Urinary bladder (tissue), 4 donors: ENCODE measurements at places on chromosomes 7 and 10. TPM values are rescaled to one million over a fixed set of nuclear protein-coding genes. Genes with fewer than 3 reads are reported as not detected.

- no peak for DNase-seq
These were observed 32.4 kb upstream of the MTPN start for GRCh38 chr7:136009488-136010079.

DNA sequence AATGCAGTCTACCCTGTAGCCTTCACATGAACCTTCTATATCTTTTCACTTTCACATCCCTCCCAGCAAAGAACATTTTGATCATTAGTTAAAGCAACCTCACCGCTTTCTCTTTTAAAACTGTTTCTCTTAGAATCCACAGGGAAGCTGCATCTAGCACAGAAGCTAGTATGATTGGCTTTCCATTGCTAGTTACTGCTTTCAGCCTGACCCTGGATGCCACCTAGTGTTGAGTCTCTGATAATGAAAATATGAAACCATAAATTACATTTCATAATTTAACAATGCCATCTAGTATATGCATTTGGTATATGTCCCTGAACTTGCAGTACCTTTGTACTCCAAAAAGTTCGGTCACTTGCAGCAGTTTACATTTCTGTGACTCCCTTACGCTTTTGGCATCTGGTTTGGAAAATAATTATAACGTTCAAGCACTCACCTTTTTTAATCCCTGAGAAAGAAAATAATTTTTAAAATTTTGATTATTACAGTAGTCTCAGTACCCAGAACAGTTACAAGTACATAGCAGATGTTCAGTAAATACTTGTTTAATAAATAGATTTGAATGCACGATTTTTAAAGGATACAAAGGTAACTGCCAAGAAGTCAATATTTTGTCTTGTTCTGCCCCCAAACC, 22.7 kb downstream of the CISD1 start:
- no peak for DNase-seq

DNA sequence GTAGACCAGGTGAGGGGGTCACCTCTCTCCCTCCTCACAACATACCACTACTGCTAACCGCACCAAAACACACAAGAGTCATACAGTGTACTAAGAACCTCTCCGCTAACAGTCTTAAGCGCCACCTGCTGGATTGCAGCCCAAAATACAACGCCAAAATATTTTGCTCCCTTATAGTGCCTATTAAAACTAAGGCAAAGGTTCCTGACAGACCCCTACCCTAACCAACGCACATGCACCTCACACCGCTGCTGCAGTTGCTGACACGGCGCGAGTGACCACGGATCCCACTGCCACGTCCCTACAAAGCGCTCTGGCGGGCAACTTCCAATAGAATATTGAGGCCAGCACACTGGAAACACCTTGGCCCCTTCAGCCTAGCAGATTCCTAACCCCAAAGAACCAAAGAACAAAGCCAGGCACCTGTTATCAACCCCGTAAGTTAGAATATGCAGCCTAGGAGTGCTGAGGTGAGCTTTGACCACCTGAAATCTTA, 563.6 kb upstream of the SEMA3D start:
- DNase-seq = no peak

TDRD1 gene
- total RNA-seq = 0.53 TPM

CH25H gene
- total RNA-seq = 1.1 TPM

GRCh38 chr7:100589341-100589947, 3.3 kb downstream of the FBXO24 start:
- no peak for DNase-seq

GRCh38 chr10:79182781-79183467, 114.2 kb downstream of the ZMIZ1 start:
- DNase-seq = no peak

C10orf120 gene
- not detected for total RNA-seq

UPK3B gene
- 23.6 TPM for total RNA-seq

DNA sequence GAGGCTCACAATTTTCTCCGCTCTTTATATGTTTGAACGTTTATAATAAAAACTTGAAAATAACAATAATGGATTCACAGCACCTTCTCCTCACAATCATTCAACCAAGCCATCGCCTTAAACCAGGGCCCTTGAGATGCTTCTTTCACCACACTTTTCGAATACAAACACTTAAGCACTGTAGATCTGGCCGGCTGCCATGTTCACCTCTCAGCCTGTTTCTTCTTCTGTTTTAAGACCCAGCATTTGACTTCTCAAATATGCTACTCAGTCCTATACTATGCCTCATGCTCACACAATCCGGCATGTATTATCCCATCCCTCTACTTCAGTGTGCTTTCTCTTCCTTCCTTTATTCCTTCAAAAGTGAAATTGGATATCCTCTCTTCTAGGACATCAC, 280.6 kb downstream of the TFEC start:
- no peak for DNase-seq

BMI1 gene
- 60.1 TPM for total RNA-seq

DNA sequence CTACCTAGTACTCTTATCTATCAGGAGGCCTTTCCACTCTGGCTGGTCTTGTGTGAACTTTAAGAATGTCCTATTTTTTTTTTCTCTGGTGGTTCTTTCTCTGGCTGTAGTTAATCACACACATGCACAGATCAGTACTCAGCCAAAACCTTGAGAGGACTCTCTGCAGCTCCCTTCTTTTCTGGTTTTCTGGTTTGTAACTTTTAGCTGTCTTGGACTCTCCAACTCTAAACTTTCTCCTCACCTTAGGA, 54.9 kb upstream of the HELLS start:
- no peak for DNase-seq

DNA sequence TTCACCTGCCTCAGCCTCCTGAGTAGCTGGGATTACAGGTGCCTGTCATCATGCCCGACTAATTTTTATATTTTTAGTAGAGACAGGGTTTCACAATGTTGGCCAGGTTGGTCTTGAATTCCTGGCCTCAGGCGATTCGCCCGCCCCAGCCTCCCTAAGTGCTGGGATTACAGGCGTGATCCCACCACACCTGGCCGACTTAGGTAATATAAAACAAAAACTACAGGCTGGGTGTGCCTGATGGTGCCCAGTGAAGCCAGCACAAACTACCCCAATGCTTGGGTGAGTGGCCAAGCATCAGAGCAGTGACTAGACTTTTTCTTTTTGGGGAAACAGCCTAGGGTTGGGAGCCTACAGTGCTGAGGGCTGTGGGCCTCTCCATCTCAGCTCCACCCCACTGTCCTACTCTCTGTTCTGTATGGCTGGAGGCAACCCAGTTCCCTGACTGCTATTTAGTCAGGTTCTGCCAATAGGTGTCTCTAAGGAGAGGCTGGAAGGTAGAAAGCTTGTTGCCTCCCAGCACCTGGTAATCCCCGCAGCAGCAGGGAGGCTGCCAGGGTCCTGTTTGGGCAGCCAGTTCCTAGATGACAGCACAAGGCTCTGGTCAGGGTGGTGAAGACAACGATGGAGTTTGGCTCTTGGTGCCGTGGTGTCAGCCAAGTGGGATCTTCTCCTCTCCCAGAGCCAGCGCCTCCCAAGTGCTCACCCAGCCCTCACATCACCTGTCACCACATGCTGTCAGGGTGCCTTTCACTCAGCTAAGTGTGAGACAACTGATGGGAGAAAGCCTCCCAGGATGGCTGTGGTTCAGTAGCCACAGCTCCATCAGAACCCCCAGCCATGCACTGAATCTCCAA, 10.4 kb upstream of the NACAD start:
- no peak for DNase-seq

DNA sequence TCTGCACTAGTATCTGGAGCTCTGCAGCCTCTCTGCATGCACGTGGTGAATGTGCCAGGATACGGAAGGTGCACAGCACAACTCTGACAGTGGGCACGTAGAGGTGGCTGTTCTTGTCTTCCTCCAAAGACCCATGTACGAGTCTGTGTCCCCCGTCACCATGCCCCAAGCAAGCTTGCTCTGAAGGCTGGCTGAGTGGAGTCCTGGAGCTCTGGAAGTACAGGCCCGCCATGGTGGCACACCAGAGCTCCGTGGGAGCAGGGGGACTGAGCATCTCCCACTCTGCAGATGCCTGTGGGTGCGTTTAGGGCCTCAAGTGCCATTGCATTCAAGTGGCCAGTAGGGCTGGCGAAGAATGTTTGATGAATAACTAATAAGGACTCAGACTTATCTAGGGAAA, 17.1 kb downstream of the BCCIP start:
- DNase-seq = no peak

NUTM2A gene
- 0.69 TPM for total RNA-seq

- DNase-seq = no peak
These were observed 20.8 kb upstream of the OR2A5 start for GRCh38 chr7:144027974-144028373.

- DNase-seq = no peak
These were observed 38.3 kb downstream of the LYZL2 start for GRCh38 chr10:30591249-30591670.

GRCh38 chr7:124208642-124209041, 175.8 kb upstream of the TMEM229A start:
- DNase-seq = no peak

- DNase-seq = no peak
These were observed 214.8 kb downstream of the LRRTM3 start for GRCh38 chr10:67140641-67141040.

NKX1-2 gene
- not detected for total RNA-seq

SFRP5 gene
- total RNA-seq = 1.1 TPM

- no peak for DNase-seq
These were observed 197.3 kb downstream of the CSTF2T start for GRCh38 chr10:51502124-51502523.

MYL10 gene
- total RNA-seq = 0.63 TPM

DNA sequence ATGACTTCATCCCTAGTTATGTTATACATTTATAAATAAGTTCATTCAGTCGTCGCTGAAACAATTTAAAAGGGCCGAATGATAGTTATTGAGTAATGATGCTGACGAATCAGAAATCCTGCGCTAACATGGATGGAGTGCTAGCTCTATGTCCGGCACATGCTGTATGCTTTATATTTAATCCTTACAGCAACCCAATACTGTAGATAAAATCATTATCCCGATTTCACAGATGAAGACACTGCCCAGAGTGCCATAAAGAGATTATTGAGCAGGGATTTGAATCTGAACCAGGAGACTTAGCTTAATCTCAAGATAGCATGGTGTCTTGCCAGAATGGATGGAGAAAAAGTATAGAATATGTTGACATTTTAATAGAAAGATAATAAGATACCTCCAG, 1.1 kb upstream of the ICA1 start:
- DNase-seq = no peak

- no peak for DNase-seq
These were observed 134.7 kb upstream of the RHOBTB1 start for GRCh38 chr10:61078542-61079275.

- no peak for DNase-seq
These were observed 25.7 kb upstream of the ASCC1 start for GRCh38 chr10:72241691-72242252.

PRKCQ gene
- total RNA-seq = 3.2 TPM

HACD1 gene
- 37.7 TPM for total RNA-seq

CHST3 gene
- 15.9 TPM for total RNA-seq

TFEC gene
- 8.2 TPM for total RNA-seq

- DNase-seq = no peak
These were observed 120.9 kb downstream of the DLG5 start for GRCh38 chr10:77805676-77806075.

ATRNL1 gene
- total RNA-seq = 153 TPM

SDK1 gene
- 15.1 TPM for total RNA-seq

GRCh38 chr7:39810710-39811109, 139.3 kb upstream of the CDK13 start:
- no peak for DNase-seq

- DNase-seq = no peak
These were observed 359.2 kb upstream of the AOAH start for GRCh38 chr7:37083311-37084096.

DNA sequence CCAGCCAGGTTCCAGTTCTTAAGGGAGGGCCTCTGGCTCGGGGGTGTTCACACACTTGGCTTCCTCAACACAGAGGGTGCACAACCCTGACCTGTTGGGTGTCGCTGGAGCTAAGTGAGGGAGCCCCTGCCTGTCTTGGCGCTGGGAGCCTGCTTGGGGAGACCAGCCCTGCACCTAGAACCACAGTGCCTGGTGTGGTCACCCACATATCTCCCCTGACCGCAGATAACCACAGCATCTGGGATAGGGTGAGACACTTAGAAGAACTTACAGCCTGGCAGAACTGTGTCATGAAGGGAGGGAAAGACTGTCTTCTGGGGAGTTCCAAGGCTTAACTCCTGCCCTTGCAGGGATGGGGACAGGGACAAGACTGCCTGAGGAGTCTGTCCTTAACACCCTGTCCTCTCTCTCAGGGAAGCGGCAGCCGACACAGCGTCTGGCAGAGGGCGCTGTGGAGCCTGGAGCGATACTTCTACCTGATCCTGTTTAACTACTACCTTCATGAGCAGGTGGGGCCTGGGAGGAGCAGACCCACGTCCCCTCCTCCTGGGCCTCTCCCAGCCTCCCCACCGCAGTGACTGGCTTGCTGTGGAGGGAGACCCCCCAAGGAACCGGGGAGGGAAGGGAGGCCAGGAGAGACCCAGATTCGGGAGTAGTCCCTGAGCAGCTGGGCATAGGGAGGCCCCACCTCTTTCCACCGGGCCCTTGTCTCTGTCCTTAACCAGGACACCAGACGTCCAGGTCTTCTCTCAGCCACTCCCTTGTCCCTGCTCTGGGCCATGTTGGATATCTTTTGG, 59.0 kb downstream of the PALD1 start:
- DNase-seq = no peak

DNA sequence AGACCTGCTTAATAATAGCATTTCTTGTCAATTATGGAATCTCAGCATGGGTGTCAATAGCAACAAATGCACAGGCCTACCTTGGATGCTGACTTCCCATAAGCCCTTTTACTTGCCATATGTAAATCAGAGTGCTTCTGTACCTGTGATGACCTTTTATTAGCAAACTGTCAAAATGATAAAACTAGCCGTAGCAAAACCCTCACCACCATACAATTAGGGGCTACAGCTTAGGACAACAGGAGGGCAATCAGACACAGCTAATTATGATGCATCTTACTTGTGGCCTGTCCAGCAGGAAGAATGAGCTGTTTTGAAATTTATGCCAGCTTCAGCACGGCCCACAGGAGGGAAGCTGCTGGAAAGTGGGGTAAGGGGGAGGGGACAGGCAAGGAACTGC, 201.6 kb downstream of the TAX1BP1 start:
- DNase-seq = no peak

DNA sequence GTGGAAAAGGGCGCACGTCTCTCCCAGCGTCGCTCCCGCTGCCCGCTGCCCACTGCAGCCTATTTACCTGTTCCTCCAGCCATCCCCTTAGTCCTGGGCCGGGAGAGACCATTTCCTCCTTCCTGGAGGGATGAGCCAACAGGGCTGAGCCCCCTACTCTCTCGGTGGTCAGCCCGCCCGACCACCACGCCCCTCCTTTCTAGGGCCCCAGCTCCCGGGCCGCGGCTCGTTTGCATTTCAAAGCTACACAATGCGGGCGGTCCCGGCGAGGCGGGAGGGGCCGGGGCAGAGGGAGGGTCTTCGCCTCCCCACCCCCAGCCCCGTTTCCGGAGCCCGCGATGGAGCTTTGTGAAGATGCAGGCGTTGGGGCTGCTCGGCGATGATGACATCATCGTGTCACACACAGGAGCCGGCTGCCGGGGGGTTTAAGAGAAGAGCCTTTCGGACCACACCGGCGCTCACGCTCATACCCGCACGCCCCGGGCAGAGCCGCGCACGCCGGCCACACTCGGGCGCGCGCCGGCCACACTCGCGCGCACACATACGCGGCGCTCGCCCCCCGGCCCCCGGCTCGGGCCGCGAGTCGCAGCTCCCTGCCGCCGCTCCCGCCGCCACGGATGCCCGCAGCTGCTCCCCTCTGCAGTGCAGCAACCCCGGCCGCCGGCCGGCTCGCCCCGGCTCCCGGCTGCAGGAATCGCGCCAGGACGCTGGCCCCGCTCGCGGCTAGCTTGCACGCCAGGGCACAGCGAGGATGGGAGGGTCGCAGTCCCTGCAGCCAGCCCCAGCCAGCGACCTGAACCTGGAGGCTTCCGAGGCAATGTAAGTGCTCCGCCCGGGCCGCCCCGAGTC, 107.7 kb upstream of the BTBD16 start:
- no peak for DNase-seq

GRCh38 chr10:85916286-85916685, 450.3 kb downstream of the GRID1 start:
- DNase-seq = no peak

GJD4 gene
- not detected for total RNA-seq
